ENCODE measurements at places on chromosomes 1 and 21.

GRCh38 chr1:36458910-36459309 lies 5.3 kb downstream of the MRPS15 start:
- DNase-seq: no peak

DNA sequence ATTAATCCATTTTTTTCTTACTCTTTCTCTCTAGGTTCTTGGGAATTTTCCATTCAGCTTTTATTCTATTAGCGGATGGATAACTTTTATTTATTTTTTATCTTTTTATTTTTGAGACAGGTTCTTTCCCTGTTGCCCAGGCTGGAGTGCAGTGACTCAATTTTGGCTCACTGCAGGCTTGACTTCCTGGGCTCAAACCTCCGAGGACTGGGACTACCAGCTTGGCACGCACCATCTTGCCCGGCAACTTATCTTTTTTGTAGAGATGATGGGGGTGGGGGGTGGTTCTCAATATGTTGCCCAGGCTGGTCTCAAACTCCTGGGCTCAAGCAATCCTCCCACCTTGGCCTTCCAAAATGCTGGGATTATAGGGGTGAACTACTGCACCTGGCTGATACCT lies 36.1 kb upstream of the CHIT1 start:
- DNase-seq: no peak

DNA sequence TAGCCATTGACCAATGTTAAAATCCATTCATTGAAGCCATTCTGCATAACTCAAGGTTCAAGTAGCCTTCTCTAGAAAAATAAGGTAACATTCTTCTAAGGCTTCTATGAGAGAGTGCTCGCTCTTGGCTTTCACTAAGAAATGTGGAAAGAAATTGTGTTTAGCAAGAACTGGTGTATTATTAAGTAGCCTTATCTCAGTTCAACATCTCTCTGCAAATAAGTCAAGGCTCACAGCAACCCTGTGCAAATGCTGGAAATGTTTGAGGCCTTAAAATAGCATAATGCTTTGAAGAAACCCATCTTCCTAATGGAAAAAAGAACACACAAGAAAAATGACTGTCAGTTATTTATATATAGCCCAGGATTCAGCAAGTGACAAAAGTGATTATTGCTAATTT lies 254.1 kb upstream of the PROX1 start:
- DNase-seq: no peak

DNA sequence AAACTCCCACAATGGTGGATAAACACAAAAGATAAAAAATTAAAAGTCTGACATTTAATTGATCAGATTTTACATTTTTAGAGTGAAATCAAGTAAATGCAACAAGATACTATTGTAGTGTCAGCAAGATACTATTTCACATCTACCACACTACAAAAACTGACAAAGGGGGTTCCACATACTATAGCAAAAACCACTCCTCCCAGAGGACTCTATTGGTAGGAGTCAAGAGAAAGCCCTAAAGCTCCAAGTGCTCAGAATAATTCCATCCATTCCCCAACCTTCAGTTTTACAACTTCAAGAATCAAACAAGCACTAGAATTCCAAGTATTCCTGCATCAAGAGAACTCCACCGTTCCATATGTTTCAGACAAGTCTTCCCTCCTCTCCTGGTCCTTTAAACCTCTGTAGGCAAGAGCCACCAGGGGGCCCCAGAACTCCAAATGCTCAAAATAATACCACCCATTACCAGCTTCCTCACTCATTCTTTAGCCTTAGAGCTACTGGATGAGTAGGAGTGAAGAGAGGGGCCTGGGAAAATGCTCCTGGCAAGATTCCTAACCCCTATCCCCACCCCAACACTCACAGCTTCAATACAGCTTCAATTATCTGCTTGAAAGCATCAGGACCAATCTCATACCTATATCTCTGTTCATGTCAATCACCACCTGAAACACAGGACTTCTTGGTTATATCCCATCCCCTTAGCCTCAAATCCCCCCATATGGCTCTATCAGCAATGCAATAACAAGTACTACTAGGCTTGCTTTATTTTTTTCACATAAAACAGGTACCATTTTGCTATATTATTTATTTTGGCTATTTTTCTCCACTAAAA lies 9.9 kb downstream of the TOR1AIP2 start:
- no peak for DNase-seq

GRCh38 chr1:219138747-219139146 lies 34.9 kb upstream of the LYPLAL1 start:
- no peak for DNase-seq

DNA sequence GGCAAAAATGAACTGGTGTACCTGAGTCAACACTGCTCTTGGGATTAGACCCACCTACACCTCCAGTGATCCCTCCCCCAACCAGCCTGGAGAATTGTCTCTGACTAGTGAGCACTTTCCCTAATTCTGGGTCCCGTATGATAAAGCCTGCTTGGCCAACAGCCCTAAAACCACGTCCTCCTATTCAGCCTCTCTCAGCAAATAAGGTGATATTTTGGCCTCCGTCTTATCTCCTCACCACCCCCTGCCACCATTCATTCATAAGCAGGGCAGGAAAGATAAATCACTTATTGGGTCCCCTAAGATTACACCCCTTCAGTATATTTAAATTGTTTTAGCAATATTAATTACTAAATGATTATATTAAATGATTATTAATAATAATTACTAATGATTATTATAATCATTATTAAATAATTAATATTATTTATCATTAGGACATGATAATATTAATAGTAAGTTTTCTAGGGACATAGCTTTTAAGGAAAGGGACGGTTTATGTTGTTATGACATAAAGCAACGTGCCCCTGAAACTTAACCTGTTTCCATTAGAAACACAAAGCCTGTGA lies 108.0 kb downstream of the DUSP10 start:
- DNase-seq: no peak

Measured in DMS79 treated with DMSO at 0.1 percent for 48 hours (cell line).